Stimulated activated CD4-positive, alpha-beta T cell treated with anti-CD3 and anti-CD28 coated beads, Interleukin-15, amount 100 ng/mL, for 48 hours (primary cell): ENCODE measurements at places on chromosomes 7 and 10.

DNA sequence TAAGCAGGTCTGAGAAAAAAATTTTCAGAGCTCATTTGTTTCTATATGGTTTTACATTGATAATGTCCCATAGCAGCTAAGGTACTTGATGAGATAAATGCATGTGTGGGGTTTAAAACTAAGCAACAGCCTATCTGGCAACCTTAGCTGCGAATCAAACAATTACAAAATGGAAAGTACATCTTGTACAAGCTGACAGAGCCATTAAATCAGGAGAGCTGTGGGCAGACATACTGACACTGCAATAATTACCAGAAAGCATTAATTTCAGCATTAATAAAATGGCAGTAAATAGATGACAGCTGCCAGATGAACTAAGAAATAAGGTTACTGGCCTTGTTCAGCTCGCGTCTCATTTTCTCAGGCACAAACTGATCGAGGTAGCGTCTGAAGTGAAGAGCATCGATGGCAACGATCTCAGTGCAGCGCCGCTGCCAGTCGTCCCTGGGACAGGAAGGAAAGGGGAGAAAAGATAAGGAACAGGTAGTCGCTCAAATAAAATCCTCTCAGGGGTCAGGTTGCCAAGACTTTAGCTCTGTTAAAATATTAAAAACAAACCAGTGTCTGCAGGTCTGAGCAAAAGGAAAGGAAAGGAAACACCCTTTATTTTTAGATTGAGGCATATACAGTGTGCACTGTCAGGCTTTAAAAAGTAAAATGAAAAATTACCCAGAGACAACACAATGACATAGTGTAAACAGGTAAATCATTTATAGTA, 79.7 kb upstream of the OGDHL start:
- no peak for DNase-seq

- DNase-seq: no peak
Observed at GRCh38 chr7:142459551-142459963, 201.7 kb upstream of the PRSS58 start.

DNA sequence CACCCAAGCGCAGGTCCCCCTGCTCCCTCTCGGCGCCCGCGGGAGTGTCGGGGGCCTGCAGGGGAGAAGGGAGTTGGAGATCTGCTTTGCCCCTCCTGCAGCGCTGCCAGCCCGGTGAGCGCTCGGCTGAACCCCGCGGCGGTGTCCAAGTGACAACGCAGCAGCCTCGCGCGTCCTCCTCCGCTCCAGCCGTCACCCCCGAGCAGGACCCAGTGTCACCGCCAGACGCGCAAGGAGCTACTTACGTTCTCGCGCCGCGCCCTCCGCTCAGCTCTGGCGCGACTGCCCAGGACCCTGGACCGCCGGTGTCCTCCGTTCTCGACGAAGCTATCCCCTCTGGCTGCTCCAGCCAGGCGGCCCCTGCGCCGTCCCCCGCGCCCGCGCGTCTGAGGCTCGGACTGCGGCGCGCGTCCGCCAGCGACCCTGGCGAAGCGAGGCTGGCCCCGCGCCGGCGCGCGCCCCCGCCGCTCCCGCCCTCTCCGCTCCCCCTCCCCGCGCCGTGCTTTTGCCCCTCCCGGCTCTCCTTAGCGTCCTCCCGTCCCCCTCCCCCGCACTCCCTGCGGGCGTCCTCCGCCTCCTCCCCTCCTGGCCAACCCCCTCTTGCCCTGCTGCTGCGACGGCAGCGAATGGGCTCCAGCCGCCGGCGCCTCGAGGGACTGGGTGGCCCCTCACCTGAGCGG, at the start of gene NRCAM:
TSS of gene NRCAM (minus strand) at position 439 of the 680 bp plus-strand sequence. CDS start 216,372 bp downstream, outside the sequence.
- no peak for DNase-seq

GRCh38 chr7:4621396-4621795, 60.7 kb upstream of the FOXK1 start:
- no peak for DNase-seq

- no peak for DNase-seq
Observed at GRCh38 chr7:20362574-20363253, 32.0 kb downstream of the ITGB8 start.

GRCh38 chr7:16668978-16669377, 23.0 kb downstream of the BZW2 start:
- no peak for DNase-seq

GRCh38 chr10:60576130-60577069, 186.7 kb upstream of the ANK3 start:
- no peak for DNase-seq

- DNase-seq: no peak
Observed at GRCh38 chr10:132938472-132939339, 3.7 kb downstream of the CFAP46 start.

- no peak for DNase-seq
Observed at GRCh38 chr10:133403359-133403758, 9.4 kb downstream of the MTG1 start.
